ENCODE measurements at places on chromosomes 2 and 18. TPM values are rescaled to one million over a fixed set of nuclear protein-coding genes. Genes with fewer than 3 reads are reported as not detected.

DNA sequence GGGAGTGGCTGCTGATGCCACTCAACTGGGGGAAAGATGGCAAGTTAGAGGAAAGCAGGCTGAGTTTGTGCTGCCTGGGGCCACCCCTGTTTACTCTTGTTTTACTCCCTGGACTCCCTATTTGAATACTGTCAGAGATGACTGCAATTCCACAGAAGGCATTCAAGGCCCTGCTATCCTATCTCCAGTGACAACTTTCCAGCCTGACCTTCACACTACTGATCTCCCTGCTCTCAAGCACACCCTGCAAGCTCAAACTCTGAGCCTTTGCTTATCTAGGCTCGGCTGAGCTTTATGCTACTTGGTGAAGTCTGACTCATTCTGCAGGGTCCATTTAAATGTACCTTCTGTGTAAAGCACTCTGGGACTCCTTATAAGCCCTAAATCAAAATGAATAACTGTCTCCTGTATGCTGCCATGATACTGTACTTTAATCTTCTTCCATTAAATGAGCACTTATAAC, 39.3 kb upstream of the DSG1 start:
- no peak for DNase-seq

- DNase-seq, result no peak
These were observed 606 bp downstream of the TMEM237 start for GRCh38 chr2:201642579-201643215.

DNA sequence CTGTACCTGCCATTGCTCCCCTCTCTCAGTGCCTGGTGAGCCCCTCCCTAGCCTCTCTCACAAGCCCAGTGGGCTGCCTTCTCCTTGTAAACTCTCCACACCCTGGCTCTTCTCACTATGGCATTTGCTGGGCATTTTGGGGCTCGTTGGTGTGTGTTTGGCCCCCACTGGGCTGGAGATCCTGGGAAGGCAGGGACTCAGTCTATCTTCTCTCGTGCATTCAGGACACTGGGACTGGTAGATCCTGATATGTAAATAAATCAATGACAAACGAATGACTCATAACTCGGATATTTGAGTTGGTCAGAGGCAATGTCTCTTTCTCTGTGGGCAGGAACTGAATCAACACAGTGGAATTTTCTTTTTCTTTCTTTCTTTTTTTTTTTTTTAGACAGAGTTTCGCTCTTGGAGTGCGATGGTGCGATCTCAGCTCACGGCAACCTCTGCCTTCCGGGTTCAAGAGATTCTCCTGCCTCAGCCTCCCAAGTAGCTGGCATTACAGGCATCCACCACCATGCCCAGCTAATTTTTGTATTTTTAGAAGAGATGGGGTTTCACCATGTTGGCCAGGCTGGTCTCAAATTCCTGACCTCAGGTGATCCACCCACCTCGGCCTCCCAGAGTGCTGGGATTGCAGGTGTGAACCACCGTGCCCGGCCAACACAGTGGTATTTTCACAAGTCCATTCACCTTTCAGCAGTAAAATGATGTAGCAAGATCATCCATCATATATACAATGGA, 144.6 kb upstream of the SPRED2 start:
- peak; percentile 92 for DNase-seq

SCG2 gene
- total RNA-seq, result 0.06 TPM

UGT1A10 gene
- total RNA-seq, result not detected

CPO gene
- total RNA-seq, result not detected

All from epithelial cell of proximal tubule (primary cell).